ENCODE measurements at places on chromosomes 5 and 9.

- no peak for DNase-seq
Observed at GRCh38 chr9:123686131-123686828, 243.6 kb downstream of the DENND1A start.

DNA sequence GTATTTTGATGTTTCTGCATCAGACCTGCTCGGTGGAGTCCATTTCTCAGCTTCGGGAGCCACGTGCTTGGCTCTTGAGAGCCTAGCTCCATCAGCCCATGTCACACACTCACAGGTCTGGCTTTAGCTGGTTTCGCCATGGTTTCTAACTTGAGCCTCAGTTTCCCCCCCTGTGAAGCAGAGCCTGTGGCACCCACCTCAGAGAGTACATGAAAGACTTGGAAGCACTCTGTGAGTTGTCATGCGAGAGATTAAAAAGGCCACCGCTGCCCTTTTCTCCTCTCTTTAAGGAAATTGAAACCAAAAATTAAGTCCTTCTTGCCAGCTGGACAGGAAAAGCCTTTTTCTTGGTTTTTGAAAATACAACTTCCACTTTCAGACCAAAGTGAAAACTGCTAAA, 8.8 kb downstream of the TENT4A start:
- DNase-seq = no peak

GRCh38 chr5:79753877-79754645, 64.4 kb downstream of the CMYA5 start:
- DNase-seq = no peak

- no peak for DNase-seq
Observed at GRCh38 chr9:93955111-93955980, at the start of gene BARX1. TSS of gene BARX1 (minus strand) at chr9:93955355. CDS start at chr9:93955146, 209 bp downstream.

GRCh38 chr9:126306071-126306647, 20.5 kb upstream of the MVB12B start:
- DNase-seq = no peak

DNA sequence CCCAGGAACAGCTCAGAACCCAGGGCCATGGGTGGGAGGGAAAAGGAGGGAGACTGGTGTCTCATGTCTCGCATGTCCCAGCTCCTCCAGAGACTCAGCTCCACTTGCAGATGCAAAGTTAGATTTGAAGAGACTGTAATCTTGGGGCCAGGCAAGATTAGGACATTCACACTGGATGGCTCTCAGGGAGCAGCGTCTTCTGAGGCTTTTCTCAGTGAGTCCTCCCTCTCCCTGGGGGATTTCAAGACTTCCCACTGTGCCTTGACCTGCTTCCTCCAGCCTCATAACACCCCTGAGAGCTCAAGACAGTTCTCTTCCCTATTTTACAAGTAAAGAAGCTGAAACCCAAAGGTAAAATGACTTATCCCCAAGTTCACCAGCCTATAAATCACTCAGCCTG, 10.5 kb upstream of the TCOF1 start:
- DNase-seq = no peak

GRCh38 chr9:122808141-122808540, 8.2 kb downstream of the OR1K1 start:
- DNase-seq = no peak

DNA sequence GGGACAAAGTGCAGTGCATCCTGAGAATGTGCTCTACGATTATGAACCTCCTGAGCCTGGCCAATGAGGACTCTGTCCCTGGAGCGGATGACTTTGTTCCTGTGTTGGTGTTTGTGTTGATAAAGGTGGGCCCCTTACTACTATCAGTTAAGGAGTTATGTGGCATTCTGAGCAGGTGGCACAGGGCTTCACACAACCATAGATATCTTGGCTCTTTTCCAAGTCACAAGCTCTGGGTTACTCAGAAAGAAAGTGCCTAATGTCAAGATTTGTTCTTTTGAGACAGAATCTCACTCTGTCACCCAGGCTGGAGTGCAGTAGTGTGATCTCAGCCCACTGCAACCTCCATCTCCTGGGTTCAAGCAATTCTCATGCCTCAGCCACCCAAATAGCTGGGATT, 99.0 kb downstream of the GAPVD1 start:
- no peak for DNase-seq

DNA sequence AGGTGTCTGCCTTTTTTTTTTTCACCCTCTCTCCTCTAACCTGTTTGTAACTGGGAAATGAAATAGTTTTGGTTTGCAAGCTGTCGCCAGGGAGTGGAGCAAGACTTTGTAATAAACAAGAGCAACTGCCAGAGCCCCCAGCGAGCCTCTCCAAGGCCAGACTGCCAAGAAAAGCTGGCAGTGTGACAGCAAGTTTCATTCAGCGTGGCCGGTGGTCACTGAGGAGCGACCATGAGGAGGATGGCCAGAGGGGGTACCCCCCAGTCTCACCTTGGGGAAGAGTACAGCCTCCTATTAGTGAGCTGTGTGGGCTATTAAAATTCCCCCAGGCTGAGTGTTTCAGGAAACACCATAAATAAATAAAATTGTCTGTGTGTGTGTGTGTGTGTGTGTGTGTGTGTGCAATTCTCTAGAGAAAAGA, 49.9 kb downstream of the ZFAND5 start:
- DNase-seq = no peak

GRCh38 chr5:89991592-89991991, 418.0 kb downstream of the CETN3 start:
- DNase-seq = no peak

GRCh38 chr9:94817291-94818177, 91.0 kb downstream of the AOPEP start:
- no peak for DNase-seq

DNA sequence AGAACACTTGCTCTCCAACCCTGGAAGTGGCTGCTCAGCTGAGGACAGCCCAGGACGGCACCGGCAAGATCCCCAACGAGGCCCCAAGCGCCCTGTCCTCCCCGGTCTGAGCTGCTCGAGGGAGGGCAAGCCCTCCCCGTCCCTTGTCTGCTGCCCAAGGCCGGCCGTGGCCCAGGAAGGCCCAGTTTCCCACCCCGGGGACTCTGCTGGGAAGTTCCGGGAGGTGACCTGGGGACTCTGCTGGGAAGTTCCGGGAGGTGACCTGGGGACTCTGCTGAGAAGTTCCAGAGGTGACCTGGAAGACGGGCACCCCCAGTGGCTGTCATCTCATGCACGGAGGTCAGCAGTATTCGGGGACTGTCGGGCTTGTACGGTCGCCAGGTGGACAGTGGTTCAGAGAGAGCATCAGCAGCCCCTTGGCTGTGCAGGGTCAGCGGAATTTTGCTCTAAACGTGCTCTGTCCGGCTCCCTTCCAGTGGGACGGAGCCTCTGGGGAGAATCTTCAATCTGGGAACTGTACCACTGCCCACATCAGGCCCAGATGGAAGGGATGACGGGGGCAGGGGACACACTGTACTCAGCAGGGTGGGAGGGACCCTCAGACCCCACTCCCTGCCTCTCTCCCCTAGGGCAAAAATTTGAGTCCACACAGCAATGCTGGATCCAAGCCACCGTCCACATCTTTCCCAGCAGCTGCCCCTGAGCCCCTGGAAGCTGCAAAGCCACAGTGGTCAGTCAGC, 7.2 kb downstream of the NACC2 start:
- DNase-seq = no peak

- no peak for DNase-seq
Observed at GRCh38 chr9:12817702-12818101, 42.9 kb downstream of the LURAP1L start.

GRCh38 chr9:89592963-89593726, 11.7 kb upstream of the GADD45G start:
- no peak for DNase-seq

DNA sequence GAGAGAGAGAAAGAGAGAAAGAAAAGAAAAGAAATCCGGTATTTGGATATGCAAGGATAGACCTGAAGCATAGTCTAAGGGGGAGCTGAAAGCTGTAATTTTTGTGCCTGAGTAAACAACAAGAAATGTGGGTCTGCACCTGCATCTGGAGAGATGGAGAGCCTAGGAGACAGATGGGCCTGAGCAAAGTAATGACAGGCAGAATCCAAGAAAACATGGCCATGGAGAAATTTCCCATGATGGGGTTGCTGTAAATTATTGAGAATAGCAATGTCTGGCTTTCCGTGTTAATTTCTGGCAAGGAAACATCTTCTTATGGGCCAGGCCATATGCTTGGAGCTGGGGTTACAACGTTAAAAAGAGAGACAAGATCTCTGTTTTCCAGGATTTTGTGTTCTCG, 40.2 kb downstream of the YIPF5 start:
- DNase-seq = no peak

GRCh38 chr9:99357575-99357974, 135.5 kb downstream of the SEC61B start:
- no peak for DNase-seq

DNA sequence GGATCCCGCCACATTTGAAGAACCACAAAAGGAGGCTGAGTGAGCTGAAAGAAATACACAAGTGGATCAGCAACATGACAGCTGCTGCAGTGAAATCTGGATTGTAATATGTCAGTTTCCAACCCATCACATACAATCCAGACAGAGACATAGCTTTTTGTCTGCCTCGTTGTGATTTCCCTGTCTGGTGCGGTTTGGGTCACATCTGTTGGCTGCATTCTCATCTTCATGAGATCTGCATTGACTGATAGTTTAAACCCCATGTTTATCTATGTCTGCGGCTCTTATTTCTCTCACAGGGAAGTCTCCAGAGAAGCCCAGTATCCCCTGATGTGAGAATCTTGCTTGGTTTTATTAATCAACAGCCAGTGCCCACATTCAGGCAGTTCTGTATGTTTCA, 403.1 kb upstream of the ZNF608 start:
- no peak for DNase-seq

DNA sequence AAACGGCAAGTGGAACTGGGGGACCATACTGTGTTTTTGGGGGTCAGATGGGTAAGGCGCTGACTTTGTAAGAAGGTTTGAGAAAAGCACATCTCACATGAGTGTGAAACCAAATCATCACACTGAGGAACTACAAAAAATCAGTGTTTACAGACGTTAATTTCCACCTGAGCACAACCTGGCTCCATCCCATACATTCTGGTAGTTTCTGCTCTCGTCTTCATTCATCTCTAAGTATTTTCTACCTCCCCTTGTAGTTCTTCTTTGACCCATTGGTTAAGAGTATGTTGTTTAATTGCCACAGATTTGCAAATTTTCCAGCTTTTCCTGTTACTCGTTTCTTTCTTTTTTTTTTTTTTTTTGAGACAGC, 8.9 kb upstream of the DPP7 start:
- no peak for DNase-seq

- no peak for DNase-seq
Observed at GRCh38 chr5:59732806-59733205, 160.7 kb downstream of the PDE4D start.

DNA sequence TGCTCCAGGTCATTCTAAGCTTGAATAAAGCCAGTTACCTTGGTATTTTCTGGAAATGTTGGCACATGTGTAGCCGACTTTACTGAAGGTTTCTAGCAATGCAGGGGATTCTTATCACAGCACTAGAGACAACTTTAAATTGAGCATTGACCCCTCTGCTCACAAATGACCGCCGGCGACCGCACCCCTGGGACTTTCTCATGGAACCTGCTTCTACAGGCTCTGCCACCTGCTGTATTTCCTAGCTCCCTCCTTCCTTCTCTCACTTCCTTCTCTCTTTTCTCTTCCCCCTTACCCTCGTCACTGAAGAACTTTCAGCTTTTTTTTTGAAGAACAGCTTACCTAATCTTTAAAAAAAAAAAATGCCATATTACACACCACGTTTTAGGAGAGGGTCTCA, 30.9 kb upstream of the DAB2 start:
- DNase-seq = no peak

GRCh38 chr5:75053304-75054133, 1.2 kb upstream of the GCNT4 start:
- no peak for DNase-seq

DNA sequence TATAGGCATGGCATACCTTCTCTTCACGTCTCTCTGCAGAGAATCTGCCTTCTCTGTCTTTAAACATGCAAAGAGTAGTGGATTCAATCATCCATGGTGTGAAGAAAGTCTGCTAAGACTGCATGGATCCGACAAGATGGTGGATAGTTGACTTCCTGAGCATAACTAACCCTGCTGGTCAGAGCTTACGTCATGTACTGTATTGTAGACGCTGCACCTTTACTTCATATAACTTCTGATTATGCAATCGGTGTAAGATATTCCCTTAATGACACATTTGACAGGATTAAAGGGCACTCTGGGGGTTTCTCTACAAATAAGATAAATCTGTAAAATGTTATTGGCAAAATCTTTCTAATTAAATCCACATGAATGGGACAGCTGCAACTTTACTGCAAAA, 240.3 kb upstream of the NREP start:
- no peak for DNase-seq

DNA sequence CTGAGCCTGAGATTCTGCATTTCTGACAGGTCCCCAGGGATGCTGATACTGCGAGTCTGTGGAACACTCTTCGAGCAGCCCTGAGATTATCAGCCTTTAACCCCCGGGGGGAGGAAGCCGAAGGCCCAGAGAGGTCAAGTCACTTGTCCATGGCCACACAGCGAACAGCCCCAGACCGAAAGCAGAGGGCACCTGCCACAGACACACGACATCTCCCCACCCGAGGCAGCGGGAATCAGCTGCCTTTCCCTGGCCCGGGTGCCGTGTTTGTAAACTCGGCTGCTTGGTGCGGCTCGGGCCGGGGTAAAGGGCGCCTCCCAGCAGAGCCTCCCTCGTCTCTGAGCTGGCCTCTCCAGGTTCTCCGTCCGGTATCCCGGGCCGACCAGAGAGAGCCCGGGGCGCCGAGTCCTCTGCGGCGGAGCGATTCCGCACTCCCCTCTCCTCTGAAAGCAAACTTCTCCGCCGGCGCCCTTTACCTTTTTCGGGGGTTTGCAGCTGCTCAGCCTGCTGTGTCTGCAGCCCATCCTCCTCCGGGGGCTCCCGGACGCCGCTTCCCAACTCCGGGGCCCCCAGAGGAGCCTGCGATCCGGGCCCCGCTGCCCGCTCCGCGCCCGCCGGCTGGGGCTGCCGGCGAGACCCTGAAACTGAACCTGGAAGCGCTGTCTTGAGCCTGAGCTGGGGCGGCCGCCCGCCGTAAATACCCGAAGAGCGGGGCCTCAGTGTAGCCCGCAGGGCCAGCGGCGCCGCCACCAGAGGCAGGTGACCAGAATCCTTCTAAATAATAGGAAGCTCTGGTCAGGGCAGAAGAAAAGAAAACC, at the start of gene CCDC69:
Gene CCDC69 (minus strand): TSS at position 646 of the 818 bp plus-strand sequence. CDS start 122 bp downstream, at position 524.
- peak; percentile 75 for DNase-seq

GRCh38 chr9:95104980-95105379, 212.5 kb downstream of the FANCC start:
- no peak for DNase-seq

DNA sequence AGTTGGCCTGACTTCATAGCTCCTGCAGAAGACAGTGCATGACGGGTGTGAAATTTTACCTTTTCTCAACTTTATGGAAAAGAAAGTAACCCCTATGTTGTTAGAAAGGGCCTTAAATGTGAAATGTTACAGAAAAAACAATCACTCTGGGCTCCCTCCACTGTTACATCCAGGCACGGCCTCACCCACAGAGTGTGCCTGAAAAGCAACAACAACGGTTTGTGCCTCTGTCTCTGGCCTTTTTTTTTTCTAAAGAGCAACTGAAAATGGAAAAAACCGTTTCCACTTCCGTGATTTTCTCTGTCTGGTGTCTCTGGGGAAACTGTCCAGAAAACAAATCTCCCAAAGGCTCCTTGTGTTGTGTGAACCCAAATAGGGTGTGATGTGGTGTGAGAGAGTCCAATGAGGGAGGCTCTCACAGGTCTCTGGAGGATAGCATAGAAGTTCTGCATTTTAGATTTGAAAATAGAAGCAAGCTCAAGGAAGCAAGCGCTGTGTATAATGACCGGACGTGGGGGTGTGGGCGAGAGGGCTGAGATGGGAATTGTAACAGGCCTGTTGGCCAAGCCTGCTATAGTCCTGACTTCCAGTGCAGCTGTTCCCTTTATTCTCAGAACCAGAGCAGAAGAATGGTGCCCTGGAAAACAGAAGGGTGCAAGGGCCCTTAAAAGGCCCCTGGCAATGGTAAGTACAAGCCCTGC, 221.8 kb upstream of the TUT7 start:
- no peak for DNase-seq

- DNase-seq = no peak
Observed at GRCh38 chr9:137632230-137633161, 13.7 kb downstream of the EHMT1 start.
